ENCODE measurements at places on chromosomes 1 and 21.

DNA sequence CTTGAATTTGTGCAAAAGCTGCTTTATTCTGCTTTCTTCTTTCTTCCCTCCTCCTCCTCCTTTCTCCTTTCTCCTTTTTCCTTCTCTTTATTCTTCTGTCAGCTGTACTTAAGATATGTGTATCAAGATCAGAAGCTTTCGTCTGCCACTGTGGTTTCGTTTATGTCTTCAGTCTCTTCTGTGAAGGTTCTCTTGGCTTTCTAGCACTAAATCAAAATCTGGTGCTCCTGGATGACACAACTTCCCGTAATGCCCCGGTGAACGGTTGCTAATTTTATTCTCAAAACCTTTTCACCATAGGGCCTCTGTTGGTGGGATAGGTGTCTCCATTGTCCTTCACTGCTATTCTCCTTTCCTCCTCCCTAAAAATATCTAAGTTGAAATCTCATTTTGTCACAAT is 5.0 kb downstream of the ATF6 start:
- DNase-seq: no peak

GRCh38 chr1:23930861-23931490 is 17.8 kb upstream of the CNR2 start:
- DNase-seq: no peak

GRCh38 chr1:167656657-167657056 is 26.6 kb downstream of the RCSD1 start:
- DNase-seq: no peak

- DNase-seq: no peak
These were observed 159.0 kb upstream of the COL6A1 start for GRCh38 chr21:45822429-45823099.

DNA sequence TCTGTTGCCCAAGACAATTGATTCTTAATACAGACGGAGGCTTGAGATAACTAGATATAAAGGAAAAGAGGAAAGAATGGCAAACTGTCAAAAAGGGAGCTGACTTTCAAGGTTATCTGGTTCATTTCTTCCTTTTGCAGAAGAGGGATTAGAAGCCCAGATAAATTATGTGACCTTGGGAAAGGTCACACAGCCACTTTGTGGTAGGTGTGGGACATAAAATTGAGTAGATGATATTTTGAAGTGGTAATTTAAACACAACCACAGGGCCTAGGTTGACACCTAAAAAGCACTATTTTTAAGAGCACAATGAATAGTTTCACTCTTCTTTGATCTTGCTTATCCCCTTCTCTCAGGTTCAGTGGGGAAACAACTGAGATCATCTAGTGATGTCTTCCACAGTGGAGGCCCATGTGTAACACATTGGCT is 16.9 kb upstream of the KIAA0040 start:
- DNase-seq: no peak

- no peak for DNase-seq
These were observed 3.4 kb upstream of the CHI3L1 start for GRCh38 chr1:203189951-203190352.

Data from T-helper 9 cell (primary cell).